Posterior vena cava (tissue), 2 donors: ENCODE measurements at places on chromosomes 7 and 10. TPM values are rescaled to one million over a fixed set of nuclear protein-coding genes. Genes with fewer than 3 reads are reported as not detected.

DNA sequence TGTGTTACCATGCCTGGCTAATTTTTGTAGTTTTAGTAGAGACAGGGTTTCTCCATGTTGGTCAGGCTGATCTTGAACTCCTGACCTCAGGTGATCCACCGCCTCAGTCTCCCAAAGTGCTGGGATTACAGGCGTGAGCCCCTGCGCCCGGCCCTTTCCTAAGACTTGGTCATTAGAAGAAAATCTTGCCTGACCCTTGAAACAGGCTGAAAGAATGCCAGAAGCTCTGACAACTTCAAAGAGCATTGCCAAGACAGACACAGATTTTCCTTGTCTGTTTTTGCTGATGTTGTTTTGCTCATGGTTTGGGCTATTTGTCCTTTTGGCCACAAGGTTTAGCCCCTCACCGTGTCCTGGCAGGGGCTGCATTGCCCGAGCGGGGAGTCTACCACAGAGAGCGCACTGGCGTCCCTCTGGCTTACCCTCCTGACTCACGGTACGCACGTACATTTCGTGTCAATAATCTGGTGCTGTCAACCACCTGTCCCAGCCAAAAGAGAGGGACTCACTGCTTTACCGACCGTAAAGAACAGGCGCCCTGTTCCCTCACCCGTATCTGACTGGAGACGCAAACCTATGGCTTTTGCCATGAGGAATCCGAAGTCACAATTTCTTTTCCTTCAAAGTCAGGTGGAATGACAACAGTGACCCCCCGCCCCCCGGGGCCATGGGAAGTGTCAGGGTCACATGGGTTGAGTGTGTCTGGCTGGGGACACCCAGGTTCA lies 10.1 kb upstream of the INPP5A start:
- DNase-seq, result peak; percentile 64

DNA sequence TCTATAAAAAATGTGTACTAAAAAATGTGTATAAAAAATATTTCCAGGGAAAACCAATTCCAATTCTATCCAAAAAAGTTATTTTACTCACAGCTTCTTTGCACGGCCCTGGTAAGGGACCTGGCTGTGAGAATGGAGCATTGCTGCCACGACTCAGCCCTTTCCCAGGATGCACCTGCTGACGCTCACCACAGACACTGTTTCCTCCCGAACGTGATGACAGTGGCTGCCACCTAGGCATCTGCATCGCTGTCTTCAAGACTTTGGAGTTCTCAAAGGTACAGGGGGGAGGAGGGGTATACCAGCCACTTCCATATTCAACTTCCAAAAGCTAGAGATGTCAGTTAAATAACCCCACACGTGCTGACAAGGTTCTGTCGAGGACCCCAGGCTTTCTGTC lies 23.9 kb upstream of the PTPRN2 start:
- DNase-seq, result no peak

- DNase-seq, result no peak
Observed at GRCh38 chr10:82572744-82573143, 697.8 kb downstream of the NRG3 start.

GRCh38 chr7:50349963-50350944 lies 45.7 kb downstream of the IKZF1 start:
- no peak for DNase-seq

GRCh38 chr10:101939008-101939648 lies 95.5 kb upstream of the KCNIP2 start:
- no peak for DNase-seq

DNA sequence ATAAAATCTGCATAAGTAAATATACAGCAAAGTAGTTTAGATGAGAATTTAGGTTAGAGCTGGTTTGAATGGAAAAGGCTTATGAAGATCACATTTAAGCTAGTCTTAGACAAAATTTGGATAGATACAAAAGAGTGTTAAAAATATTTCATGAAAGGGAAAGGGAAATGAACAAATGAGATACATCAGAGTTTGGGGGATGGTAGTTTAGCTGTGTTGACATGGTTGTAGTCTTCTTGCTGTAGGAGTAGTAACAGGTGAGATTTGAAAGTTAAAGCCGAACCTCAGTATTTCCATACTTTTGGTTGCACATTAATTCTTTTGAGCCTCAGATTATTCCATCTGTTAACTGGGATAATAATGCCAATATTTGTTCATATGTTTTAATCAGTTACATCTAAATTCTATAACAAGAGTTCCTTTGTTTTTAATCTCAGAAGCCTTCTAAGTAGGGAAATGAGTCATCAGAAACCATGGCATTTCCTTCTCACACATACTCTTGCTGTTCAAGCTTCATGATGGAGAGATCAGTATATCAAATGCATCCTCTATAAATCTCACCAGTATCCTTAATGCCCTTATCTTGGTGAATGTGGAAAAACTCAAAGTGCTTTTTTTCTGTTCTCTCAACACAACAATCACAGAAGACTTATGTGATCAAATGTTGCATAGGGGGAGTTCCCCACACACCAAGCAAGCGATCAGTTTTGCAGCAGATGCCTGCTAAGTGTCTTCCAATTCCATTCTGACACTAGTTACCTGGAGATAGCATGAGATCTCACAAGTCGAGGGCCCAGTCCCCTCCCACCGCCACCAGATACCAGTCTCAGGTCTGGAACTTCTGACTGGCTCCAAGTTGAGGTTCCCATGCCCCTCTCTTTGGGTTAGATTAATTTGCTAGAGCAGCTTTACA lies 84.7 kb downstream of the MAPK8 start:
- no peak for DNase-seq

DNA sequence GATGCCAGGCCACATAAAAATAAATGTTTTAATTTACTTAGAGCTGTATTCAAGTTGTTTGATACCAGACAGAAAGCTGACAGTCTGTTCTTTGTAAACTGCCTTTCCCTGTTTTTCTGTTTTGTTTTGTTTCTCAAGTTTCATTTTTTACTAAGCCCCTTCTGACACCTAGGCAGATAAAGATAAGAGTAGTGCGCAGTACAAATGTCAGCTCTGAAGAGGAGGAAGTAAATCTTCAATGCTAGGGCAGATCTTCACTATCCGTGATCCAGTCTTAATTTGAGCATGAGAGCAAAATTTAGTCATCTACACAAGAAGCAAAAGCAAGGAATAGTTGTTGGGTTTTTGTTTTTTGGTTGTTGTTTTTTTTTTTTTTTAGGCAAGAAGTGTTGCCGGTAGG lies 27.3 kb downstream of the MTURN start:
- DNase-seq, result no peak

GRCh38 chr10:127405221-127405620 lies 143.9 kb upstream of the NPS start:
- no peak for DNase-seq

DNA sequence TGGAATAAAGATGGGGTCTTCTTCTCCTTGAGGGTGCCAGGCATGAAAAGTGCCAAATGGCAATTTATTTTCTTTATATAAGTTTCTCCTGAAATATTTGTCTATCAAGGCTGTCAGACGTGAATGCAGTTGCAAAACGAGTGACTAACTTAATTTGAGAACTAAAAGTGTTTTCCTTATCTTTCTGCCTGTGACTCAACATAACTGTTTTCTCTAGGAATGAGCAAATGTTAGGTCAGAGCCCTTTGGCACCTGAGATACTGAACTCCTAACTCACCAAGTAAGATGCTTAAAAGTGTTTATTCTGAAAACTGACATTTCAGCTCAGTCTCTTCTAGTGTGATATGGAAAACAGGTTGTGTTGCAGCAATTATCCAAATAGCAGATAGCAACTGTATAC lies 197.0 kb downstream of the STK31 start:
- no peak for DNase-seq

DNA sequence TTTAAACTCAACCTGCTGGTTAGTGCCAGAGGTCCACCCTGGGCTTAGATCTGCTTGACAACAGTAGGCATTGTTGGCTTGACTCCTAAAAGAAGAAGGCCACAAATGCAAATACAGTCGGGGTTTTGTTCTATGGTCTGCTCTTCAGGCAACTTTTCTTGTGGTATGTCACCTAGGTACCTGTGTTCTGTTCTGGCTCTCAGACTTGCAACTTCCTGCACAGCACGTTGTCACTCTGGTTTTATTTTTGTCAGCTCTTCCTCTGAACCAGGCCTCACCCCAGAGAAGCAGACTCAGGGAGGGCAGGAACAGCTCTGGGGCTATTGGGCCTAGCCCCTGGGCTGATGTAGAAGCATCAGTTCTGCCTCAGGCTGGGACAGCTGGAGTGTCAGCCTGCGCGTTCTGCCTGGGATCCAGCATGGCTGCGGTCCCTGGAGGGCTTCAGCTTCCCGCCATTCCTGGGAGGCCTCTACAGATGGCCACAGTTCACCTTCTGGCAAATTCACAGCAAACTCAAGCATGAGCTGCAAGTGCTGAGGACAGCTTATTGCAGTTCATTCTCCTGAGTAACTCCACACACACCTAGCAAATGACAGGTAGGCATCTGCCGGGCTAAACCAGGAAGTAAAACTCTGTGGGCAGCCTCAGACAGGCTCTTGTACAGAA lies 11.0 kb upstream of the PDCD4 start:
- no peak for DNase-seq

DNA sequence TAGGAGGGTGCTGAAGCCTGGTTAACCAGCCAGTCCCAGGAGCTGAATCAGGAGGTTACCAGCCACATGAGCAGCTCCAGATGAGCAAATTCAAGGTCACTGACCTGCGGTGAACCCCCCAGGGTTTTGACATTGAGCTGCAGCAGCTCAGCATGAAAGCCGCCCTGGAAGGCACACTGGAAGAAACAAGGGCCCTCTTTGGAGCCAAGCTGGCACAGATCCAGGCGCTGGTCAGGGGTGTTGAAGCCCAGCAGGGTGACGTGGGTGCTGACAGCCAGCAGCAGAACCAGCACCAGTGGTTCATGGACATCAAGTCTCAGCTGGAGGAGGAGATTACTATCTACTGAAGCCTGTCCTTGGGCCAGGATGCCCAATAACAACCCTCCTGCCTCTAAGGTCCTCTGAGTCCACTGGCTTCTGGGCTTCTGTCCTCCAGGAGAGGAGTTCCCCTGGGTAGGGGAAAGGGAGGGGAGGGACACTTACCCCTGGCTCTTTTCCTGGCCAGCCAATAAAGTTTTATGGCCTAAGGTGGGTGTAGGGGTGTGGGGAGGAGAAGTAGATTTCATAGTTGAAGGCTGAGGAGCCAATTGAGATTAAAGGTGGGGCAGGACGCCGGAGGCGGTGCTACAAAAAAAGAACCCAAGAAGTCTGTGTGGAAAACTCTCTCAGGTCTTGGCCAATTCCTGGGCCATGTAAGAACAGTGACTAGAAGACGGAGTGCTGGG lies 29.4 kb upstream of the ATOH7 start:
- no peak for DNase-seq

- no peak for DNase-seq
Observed at GRCh38 chr10:58972576-58973234, 203.7 kb upstream of the PHYHIPL start.

DNA sequence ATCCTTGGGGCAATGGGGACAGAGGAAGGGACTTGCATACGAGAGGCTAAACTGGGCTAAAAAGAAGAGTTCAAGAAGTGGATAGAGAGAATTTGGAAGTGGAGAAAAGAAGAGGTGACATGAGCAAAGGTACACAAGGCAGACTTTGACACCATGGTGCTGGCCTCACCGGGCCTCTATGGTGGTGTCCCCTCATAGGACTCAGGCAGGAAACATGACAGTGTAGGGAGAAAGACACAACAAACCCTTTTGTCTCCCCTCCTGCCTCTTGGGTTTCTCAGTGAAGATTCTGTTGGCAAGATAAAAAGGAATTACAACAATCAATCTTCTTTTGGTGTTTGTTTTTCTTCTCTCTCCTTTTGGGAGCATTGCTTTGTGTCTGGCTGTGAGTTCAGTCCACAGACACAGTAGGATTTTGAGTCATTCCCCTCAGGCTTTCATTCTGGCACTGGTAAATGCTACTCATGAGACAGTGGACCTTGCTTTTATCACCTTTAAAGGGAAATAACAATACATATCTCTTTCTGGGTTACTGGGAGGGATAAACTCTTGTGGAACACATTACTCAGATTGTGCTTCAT lies 827.7 kb downstream of the TNS3 start:
- no peak for DNase-seq

- no peak for DNase-seq
Observed at GRCh38 chr7:100476903-100477870, 1.8 kb downstream of the TSC22D4 start.

GRCh38 chr7:93943816-93944540 lies 22.4 kb downstream of the GNG11 start:
- DNase-seq, result no peak

- no peak for DNase-seq
Observed at GRCh38 chr7:48511080-48511479, 339.8 kb downstream of the ABCA13 start.

DNA sequence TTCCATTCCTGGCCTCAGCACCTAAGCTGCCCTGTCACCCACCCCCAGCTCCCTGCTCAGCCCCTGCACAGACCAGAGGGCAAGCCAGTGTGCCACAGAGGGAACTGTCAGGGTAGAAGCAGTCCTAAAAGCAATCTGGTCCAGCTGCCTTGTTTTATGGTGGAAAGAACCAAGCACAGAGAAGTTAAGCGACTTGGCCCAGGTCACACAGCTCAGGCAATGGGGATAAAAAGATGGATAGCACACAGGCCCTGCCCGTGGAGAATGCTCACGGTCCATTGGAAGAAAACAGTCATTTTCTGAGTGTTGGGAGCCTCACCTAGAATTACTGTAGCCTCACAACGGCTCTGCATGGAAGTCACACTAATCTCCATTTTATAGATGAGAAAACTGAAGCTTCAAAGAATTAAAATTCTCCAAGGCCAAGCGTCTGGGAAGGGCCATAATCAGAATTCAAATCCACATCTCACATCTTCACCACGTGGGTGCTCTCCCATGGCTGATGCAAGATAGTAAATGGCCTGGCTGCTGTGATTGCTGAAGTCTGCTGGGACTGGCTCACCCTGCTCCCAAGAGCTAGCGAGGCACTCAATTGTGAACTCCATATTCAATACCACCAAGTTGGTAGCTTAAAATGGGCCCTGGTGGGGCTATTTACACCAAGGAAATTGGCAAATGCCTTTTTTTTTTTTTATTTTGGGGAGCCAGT lies 26.8 kb downstream of the C10orf105 start:
- DNase-seq, result no peak

DNA sequence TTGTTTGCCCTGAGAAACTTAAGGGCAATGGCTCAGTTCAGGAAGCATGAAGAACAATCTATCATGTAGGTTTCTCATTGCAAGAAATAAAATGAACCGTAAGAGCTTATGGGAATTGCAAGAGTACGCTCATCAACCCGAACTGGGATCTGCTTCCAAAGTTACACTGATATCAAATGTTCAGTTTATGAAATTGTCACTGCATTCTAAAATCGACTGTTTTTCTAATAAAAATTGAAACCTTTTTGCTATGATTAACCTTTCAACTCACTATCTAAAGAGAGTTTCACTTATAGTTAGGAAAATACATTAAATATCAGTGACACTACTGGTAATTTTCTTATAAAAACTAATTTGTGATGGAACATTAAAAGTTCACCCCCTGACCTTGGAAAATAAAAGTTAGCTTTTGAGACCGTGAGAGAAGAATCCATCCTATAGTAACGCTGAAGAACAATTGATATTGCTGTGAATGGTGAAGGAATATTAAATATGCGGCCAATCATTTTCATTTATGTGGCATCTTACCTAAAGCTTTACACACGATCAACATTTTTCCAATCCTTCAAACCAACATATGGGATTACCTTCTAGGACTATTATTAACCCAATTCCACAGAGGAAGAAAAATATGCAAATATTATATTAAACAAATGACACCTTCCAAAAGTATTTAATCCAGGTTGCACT lies 2.2 kb downstream of the MEOX2 start:
- DNase-seq, result no peak

- no peak for DNase-seq
Observed at GRCh38 chr7:151315038-151315655, 26.5 kb upstream of the NUB1 start.

Gene FXYD4
- not detected for total RNA-seq

Gene ZNF248
- 10.2 TPM for total RNA-seq

Gene STEAP4
- total RNA-seq, result 202 TPM

Gene GRIFIN
- total RNA-seq, result not detected

Gene CCDC3
- total RNA-seq, result 189 TPM

Gene MEST
- total RNA-seq, result 6.0 TPM

Gene AKR1C8
- not detected for total RNA-seq
